ENCODE measurements at places on chromosomes 3 and 15.

DNA sequence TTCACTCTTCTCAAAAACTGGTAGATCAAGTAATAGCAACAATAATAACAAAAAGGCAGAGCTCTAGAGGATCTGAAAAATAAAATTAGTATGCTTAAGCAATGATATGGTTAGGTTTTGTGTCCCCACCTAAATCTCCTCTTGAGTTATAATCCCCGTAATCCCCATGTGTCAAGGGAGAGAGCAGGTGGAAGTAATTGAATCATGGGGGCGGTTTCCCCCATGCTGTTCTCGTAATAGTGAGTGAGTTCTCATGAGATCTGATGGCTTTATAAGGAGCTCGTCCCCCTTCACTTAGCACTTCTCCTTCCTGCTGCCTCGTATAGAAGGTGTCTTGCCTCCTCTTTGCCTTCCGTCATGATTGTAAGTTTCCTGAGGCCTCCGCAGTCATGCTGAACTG is 60.2 kb upstream of the ABHD2 start:
- no peak for DNase-seq

DNA sequence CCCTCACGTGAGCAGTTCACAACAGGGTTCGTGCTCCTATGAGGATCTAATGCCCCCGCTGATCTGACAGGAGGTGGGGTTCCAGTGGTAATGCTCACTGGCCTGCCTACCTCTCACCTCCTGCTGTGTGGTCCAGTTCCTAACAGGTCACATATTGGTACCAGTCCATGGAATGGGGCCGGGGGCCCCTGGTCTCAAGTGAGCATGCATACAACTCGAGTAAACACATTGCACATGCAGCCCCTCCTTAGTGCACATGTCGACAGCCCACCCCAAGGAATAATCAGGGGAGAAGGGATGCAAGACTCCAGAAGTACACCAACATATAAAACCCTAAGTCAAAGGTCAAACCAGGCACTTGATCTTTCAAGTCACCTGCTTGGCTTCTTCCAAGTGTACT is 127.0 kb downstream of the TP63 start:
- no peak for DNase-seq

DNA sequence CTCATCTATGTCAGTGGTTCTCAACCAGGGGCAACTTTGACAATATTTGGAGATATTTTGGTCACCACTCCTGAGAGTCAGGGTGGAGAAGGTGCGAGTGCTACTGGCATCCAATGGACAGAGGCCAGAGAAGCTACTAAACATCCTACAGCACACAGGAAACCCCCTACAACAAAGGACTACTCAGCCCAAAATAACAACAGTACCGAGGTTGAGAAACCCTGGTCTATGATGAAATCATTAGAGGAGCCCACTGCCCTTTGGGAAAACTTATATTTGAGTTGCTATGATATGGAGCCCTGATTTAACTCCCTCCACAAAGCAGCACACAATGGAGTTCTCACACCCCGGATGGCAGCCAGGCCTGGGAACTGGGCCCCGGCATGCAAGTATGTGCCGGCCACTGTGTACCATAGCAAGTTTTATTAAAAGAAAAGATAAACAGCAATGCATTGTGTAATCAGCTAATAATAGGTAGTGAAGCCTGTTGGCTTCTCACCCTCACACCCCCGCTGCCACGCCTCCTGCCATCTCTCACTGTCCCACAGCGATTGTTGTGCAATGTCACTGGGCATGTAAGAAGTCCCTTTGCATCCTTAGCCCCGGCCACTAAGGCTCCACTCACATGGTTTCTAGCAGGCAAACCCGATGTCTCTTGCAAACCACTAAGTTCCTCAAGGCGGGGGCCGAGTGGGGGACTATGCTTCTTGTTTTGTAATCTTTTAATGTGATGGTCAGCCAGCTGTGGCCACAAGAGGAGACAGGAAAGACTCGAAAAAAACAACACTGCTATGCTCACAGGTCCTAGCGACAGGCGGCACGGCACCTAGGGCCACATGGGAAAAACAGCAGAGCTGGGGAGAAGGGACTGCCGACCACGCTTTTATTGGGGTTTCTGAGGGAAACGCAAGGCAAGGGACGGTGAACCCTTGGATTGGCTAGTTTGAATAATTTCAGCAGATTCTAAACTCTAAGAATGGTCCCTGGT is 110.0 kb downstream of the AQP9 start:
- no peak for DNase-seq

- no peak for DNase-seq
Observed at GRCh38 chr3:51391566-51392354, 675 bp downstream of the RBM15B start.

- DNase-seq: no peak
Observed at GRCh38 chr15:74384566-74384880, 17.1 kb upstream of the CYP11A1 start.

DNA sequence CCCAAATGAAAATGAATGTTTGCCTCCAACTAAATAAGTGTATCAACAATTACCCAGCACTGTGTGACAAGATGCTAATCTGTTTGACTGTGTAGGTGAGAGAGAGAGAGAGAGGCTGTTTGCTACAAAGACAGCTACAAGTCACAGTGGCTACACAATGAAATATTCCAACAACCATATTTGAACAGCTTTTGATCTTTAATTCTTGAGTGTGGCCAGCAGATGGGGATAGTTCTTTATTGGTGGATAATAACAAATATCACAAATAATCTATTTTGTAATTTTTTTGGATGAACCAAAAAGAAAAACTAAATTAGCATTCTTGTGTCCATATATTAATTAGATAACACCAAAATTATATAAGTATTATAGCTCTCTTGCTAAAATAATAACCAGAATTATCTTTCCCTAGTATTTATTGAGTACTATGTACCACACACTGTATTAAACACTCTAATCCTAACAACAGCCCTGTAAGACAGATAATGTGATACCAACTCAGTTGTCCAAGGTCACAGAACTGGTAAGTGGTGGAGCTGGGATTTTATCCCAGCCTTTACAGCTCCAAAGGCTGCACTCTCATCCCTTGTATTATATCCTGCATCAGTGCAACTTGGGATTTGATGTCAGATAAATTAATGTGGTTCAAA is 61.9 kb upstream of the C3orf80 start:
- DNase-seq: peak; percentile 51

GRCh38 chr3:63864008-63864964 is 619 bp downstream of the ATXN7 start:
- DNase-seq: no peak

DNA sequence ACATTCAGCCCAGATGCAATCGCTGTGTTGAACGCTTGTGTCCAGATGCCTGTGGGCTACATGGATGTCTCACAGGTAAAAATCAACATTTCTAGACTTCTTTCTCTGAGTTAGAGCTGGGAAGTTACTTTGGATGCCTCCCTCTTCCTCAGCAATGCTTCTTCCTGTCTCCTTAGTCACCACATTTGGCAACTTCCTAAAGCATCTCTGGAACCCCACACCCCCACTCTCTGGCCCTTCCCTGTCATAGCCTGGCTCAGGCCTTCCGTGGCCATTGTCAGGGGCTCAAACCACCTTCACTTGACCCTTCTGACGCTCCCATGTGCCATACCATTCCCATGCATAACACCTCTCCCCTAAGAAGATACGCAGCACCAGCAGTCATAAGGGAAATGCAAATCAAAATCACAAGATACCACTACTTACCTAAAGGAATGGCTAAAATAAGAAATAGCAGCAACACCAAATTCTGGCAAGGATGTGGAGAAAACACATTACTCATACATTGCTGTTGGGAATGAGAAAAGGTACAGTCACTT is 21.6 kb upstream of the RGMA start:
- DNase-seq: no peak

- DNase-seq: no peak
Observed at GRCh38 chr3:192855434-192855833, 62.2 kb downstream of the MB21D2 start.

DNA sequence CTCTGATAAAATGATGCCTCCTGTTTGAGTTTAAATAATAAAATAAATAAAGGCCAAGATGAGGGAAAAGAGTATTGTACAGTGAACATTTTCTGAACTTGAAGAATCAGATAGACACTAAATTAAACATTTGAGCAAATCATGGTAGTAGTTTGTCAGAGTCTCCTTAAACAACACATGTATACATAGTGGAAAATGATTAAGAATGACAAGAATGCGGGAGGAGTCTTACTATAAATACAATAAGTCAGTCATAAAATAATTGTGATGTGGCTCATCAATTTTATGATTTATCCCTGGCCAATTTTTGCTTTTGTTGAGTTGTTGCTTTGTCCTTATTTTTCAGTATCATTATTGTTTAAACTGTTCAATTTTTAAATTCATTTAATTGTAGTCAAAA is 158.0 kb upstream of the TMC3 start:
- DNase-seq: no peak

GRCh38 chr3:19960696-19961095 is 13.8 kb downstream of the RAB5A start:
- DNase-seq: no peak

DNA sequence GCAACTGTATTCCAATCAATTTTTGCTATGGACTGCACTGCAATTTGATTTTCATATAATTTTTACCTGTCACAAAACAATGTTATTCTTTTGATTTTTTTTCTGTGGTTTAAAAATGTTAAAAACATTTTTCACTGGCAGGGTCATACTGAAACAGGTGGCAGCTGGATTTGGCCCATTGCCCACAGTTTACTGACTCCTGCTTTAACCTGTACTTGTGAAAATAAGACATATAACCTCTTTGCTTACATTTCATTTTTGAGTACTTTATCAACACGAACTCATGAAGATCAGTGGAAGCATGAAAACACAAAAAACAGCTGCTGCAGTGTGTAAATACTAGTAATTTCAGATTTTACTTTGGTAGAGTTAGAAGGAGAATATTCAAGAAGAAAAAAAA is 313.1 kb downstream of the WDR72 start:
- no peak for DNase-seq

- DNase-seq: no peak
Observed at GRCh38 chr3:150890295-150890694, 14.9 kb downstream of the MINDY4B start.

DNA sequence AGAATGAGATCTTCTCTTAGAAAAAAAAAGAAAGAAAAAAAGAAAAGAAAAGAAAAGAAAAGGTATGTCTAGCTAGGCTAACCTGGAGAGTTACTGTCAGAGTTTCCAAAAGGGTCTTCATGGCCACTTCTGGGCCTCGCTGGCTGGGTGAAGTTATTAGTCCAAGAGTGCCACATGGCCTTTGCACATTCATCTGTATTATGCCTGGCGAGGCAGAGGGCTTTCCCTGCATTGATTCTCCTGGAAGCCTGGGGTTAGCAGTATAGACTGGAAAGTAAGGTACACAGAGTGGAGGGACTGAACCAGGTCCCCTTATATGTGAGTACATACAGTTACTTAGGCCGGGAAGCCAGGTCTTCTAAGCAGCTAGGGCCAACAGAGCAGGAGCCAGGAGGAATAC is 54.8 kb upstream of the CGNL1 start:
- DNase-seq: no peak

- no peak for DNase-seq
Observed at GRCh38 chr3:5198986-5199731, 11.7 kb downstream of the EDEM1 start.

DNA sequence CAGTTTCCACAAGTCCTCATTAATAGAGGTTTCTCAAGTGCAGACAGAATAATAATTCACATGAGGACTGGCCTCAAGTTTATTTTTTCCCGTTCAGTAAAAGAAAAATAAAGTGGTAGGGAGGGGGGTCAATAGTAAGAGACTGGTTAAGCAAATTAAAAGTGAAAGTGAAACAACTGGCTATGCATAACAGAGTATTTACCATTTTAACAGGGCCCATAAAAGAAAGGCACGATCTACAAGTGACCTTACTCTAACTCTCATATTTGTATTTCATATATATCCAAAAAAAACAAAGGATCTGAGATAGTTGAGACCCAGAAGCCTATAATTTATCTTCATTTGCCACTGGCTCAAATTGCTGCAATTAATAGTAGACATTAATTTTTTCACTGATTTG is 686.3 kb downstream of the NTRK3 start:
- no peak for DNase-seq

DNA sequence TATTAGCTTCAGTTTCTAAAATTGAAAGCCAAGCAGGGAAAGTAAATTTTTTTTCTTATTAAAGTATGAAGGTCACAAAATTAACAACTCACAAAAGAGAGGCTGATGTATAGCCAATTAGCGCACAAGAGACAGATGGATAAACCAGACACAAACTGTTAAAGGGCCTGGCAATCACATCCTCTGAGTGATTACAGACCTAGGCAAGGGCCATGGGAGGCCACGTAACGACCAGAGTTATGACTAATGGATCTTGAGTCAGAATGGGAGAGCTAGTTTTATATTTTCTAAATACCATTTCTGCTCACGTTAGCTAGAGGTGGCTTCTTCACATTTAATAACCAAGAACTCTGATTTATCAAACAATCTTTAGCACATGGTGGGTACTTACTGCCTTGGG is 17.8 kb upstream of the SCAMP5 start:
- DNase-seq: peak; percentile 59
